Activated CD4-positive, alpha-beta T cell treated with anti-CD3 and anti-CD28 coated beads for 1 hour (primary cell): ENCODE measurements at places on chromosomes 2 and 18.
A peak's percentile ranks its signal among the peaks of the same experiment; 100 is the strongest.

DNA sequence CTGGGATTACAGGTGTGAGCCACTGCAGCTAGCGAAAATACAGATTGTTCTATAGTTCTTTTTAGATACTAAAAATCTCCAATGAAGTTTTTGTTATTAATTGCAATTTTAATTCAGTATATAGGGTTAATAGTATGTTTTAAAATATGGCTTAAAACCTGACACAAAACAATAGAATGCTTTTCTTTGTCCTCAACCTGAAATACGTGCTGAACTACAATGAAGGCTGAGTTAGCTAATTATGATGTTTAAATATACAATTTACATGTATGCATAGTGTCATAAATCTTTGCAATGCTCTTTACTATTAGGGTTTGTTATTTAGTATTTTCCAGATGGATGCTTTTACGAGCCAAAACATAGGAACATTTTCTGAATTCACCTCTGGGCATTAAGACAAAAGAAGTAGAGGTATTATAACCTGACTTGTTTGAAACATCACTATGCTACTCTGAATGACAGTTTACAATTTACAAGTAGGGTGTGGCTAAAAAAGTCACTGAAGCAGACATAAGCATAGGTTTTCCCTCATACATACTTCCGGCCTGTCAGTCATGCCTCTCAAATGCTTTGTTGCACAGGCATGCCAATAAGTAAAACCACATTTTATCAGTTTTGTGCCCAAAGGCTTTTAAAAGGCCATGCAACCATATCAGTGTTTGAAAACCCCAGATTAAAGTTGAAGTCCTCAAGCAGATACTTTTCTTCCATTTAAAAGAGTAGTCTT is 168.3 kb downstream of the OTX1 start:
- DNase-seq, result no peak

GRCh38 chr2:101793277-101793969 is 95.9 kb downstream of the MAP4K4 start:
- DNase-seq, result no peak

GRCh38 chr2:29329899-29330298 is 214.7 kb downstream of the CLIP4 start:
- no peak for DNase-seq

- no peak for DNase-seq
These were observed 305.0 kb upstream of the ERBB4 start for GRCh38 chr2:212843409-212844199.

GRCh38 chr2:1613731-1614354 is 130.5 kb downstream of the PXDN start:
- DNase-seq, result no peak

DNA sequence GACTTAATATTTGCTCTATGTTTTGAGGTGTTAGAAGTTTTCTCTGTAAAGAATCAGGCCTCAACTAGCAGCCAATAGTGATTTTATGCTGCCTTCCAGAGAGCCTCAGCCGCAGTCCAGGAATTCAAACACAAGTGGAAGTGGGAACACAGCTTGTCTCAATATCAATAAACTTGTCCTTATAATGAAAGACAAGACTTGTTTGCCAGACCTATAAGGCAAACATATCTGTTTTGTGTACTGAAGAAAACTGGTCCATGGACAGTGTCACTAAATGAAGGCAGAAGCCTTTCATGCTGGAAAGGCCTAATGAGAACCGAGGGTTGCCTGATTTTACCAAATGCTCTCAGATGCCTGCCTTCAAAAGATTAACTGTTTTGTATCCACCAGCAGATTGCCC is 182.2 kb downstream of the EPHA4 start:
- no peak for DNase-seq

- no peak for DNase-seq
These were observed 209.9 kb downstream of the SEPTIN10 start for GRCh38 chr2:109403841-109404201.

DNA sequence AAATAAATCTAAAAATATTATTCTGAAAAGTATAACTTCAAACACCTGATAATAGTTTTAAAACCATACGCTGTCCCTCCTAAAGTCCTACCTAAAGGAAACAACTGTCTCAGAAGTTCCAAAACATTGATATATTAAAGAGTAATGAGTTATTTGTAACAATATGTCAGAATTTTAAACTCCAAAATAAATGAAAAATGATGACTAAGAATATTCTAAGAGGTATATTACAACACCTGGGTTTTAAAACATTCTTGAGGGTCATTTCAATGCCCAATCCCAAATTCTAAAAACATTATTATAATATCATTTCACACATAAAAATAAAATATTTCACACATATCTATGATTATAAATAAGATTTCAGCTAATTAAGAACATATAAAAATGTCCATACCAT is 20.2 kb downstream of the KIDINS220 start:
- DNase-seq, result no peak

DNA sequence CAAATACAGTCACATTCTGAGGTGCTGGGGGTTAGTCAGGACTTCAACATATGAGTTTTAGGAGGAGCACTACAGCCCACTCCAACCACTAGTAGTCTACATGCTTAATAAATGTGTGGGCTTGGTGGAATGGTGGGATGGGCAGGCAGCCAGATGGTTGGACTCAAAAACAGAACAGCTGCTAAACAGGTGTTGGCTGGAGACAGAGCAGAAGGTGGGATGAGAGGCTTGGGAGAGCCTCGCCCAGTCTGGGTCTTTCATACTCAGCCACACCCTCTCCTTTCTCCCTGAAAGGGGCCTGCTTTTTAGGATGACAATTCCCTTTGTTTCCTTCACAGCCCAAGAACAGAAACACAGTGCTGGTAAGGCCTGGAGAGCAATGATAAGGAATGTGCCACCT is 143.9 kb upstream of the KLHL29 start:
- DNase-seq, result no peak

DNA sequence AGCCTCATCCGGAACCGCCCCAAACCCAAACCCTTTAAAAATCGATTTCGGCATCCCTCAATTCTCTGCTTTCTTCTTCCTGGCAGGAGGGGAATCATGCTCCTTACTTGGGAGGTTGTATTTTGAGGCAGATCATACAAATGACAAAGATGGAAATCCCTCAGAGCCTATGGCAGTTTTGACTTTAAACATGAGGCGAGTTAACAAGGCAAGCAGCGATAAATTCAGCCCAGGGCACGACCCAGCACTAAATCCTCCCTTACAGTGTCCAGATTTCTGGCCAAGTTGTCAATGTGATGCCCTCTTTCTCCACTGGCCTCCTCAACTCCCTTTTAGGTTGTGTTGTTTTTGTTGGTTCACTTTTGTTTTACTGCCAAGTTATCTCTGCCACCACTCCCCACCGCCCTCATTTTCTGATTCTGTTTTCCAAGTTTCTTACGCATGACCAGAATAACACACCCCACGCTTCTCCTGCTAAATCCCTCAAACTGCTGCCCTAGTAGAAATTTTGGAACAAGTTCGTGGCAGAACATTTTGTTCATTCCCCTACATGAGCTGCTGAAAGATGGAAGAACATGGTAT is 68.3 kb downstream of the CTAGE1 start:
- DNase-seq, result no peak

DNA sequence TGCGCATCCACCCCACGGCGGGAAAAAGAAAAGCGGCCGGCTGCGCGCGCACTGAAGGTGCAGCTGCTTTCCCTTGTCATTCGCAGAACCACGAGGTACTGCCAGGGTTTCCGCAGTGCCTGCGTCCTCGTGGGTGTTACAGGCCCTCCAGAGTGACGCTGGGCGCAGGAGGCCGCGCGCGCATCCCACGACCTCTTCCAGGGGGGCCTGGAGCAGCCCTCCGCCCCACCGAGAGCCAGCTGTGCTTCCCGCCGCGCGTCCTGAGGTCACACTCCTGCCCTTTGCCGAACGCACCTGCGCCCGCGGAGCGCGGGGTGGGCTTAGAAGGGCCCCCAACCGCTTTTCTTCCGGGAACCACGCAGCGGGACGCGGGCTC is 378 bp upstream of the IAH1 start:
- DNase-seq, result peak; percentile 56

GRCh38 chr2:3635171-3635974 is 22.6 kb upstream of the ALLC start:
- DNase-seq, result no peak

- DNase-seq, result no peak
These were observed 323.0 kb downstream of the PTPRM start for GRCh38 chr18:7890075-7890474.

DNA sequence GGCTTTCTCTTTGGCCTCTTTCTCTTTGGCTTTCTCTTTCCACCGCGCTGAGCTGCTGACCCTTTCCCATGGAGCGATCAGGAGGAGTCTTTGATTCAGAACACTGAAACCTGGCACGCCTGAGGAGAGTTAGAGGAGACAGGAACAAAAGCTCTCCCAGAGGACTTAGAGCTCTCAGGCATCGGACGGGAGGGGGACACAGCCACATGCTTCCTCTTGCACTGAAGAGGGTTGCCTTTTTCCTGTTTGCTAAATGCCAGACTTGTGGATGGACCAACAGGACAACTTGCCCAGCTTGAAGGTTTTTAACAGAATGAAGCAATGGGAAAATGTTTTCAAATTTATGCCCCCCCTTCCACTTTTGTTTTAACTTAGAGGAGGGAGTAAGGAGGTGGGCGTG is 3.6 kb upstream of the PTPN18 start:
- no peak for DNase-seq

DNA sequence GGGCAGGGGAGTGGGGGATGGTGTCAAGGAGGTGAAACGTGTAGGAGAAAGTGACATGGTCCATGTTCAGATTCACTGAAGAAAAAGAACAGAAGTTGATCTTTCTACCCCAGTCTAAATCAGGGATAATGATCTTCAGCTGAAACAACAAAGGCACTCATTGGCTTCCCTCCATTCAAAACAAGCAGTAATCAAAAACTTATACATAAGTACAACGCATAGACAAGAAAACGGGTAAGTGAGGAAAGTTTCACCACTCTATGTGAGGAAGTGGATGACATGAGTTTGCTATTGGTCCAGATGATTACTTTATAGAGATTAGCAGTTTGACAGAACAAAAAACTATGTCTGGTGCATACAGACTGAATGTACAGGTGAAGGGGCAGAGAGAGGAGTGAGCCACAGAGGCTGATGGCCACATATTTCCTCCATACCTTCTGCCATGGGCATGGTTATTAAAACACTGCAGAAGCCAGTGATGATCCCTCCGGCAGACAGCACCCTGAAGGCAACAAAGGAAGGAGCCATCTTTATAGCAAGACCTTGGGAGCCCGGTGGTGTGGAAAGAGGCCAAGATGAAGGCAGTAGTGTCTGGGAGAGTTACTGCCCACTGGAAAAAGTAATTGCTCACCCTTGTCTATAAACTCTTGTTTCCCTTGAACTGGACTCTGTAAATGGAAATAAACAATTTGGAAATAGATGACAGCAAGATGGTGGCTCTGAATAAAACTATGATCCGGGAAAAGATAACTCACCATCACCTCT is 57.7 kb downstream of the SLC25A12 start:
- no peak for DNase-seq

DNA sequence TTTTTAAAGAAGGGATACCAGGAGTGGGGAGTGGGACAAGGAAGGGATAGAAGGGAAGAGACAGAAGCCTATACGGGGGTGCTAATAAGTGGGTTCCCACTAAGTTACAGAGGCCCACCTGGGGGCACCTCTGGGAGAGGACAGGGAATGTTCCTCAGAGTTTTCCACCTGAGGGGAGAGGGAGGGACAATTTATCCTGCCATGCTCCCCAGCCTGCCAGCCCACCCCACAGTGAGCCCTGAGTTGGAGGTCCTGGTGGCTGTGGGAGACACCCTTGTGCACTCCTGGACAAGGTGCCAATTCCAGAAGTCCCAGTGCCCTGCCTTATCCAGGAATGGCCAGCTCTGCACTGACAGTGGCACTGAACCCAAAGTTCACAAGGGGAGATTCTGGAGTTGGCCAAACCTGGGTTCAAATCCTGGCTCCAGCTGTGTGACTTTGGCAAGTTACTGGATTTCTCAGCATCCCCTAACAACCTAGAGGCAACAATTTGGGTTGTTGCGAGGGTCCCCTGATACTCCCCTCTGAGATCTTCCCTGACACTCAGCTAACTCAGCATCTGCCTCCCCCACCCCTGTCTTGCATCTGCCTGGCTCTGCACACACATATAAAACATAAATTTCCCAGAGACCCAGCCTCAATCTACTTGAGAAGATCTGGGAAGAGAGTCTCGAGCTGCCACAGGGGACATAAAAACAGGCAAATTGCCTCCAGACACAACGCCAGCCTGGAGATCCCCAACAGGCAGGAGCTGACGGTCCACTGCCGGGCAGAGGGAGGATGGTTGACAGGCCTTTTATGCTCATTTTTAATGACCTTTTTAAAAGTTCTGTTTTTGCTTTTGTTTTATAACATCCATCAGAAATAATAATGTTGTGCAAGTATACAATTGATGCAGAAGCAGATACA is 98.7 kb upstream of the ST3GAL5 start:
- DNase-seq, result no peak

DNA sequence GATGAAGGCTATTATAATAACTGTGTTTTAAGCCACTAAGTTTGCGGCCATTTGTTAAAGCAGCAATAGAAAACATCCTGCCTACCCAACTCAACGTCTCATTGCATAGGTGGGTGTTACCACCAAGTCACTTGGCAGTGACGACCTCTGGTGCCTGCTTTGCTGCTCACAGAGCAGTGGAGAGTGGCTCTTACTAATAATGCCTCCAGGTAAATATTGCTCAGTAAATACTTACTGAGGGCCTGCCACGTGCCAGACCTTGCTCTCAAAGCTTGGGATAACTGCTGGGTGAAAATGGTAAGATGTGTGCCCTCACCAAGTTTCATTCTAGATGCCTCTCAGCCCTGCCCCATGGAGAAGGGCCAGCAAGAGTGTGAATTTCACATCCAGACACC is 27.7 kb downstream of the ITGA6 start:
- DNase-seq, result no peak

- DNase-seq, result no peak
These were observed 163.3 kb downstream of the SLC39A10 start for GRCh38 chr2:195820373-195820772.

- DNase-seq, result no peak
These were observed 42.5 kb downstream of the STAT4 start for GRCh38 chr2:191108331-191108730.

GRCh38 chr2:3545788-3546478 is 12.2 kb downstream of the RNASEH1 start:
- no peak for DNase-seq

DNA sequence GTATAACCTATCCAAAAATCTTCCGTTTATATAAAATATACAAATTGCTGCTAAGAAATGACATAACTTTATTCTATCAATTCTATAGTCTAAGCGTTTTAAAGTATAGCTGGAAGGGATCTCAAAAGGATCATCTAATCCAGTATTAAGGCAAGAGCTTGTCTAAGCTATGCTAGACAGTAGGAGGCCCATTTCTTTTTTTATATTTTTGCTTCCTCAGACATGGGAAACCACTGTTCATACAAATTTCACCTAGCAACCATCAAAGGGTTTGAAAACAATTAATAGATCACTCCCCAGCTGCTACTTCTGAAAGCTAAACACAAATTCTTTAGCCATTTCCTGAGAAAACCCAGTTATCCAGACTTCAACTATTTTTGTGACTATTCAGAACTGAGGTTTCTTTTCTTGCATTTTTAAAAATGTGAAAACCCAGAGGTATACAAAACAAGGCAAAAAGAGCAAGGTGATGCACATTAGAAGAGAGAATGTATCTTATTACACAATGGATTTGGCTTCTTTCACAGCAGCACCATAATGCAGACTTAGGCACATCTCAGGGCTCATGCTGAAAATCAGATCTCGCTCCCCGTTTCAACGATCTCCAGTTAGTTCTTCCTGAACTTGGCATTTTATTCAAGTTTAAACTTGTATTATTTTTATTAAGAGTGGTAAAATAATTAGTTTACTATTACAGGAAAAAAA is 274.4 kb downstream of the LRP1B start:
- no peak for DNase-seq
